ENCODE measurements at places on chromosomes 2 and 18.

DNA sequence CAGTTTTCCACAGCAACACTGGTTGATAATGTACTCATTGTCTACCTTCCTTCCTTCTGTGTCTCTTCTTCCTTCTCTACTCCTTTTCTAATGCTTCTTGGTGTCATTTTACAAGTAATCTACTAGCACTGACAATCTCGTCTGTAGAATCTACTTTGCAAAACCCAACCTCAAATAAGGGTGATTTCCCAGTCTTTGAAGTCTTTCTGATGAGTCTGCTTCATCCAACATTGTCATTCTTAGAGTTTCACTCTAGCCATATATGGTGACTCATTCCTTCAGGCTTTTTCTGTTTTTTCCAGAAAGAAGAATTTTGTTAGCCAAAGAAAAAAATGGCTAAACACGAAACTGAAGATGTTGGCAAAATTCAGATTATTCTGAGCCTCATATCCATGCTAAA lies 288.7 kb downstream of the MBD2 start:
- no peak for DNase-seq

DNA sequence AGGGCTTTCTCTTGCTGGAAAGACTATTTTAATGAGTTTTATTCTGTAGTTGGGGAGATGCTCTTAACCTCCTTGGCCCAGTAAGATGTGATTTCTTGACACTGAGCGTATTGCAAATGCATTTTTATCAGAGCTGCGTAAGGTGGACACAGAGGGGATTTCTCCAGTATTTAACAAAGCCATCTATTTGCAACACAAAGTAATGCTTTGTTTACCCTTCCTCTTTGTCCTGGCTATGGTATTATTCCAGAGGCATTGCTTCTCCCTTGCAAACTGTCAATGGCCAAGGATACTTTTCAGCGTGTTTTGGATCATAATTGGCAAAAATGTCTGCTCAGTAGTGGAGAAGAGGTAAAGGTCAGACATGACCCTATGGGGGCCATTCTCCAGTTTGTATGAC lies 90.8 kb upstream of the PIK3C3 start:
- no peak for DNase-seq

- DNase-seq = no peak
Measured at GRCh38 chr2:160034396-160034795, 28.0 kb downstream of the PLA2R1 start.

DNA sequence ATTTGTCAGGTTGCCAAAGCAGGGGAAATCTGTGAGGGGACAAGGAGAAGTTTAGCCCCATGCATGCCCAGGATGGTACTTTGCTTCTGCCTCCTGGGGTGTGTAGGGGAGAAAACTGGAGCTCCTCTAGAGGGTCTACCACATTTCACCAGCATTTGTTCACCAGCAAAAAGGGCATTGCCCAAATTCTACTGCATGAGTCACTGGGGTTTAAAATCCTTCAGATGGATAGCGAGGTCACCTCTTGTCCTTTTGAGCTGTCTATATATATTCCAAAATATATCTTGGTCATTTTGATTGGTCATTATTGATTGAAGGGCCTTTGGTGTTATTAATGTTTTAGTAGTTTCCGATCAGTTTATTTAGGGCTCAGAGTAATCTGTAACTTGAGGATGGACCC lies 18.7 kb downstream of the FHOD3 start:
- DNase-seq = no peak

DNA sequence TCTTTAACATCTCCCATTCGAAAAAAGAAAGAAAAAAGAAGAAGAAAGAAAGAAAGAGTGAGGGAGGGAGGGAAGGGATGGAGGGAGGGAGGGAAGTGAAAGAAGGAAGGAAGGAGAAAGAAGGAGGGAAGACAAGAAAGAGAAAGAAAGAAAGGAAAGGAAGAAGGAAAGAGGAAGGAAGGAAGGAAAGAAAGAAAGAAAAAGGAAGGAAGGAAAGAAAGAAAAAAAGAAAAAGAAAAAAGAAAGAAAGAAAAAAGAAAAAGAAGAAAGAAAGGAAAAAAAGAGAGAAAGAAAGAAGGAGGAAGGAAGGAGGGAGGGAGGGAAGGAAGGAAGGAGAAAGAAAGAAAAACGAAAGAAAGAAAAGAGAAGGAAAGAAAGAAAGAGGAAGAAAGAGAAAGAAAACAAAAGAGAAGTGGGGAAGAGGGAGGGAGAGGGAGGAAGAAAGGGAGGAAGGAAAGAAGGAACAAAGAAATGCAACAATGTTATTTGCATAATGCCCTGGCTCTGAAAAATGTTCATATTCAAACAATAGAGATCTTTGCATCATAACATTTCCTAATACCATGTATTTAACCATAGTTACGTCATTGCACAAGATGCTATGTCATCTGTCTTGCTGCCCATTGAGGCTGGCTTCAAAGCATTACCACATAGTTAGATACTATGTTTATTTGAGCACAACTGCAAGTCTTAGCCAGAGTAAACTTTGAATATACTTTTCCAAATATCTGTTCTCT lies 550.6 kb downstream of the DSC3 start:
- no peak for DNase-seq

GRCh38 chr2:12637754-12638153 lies 79.0 kb upstream of the TRIB2 start:
- no peak for DNase-seq

DNA sequence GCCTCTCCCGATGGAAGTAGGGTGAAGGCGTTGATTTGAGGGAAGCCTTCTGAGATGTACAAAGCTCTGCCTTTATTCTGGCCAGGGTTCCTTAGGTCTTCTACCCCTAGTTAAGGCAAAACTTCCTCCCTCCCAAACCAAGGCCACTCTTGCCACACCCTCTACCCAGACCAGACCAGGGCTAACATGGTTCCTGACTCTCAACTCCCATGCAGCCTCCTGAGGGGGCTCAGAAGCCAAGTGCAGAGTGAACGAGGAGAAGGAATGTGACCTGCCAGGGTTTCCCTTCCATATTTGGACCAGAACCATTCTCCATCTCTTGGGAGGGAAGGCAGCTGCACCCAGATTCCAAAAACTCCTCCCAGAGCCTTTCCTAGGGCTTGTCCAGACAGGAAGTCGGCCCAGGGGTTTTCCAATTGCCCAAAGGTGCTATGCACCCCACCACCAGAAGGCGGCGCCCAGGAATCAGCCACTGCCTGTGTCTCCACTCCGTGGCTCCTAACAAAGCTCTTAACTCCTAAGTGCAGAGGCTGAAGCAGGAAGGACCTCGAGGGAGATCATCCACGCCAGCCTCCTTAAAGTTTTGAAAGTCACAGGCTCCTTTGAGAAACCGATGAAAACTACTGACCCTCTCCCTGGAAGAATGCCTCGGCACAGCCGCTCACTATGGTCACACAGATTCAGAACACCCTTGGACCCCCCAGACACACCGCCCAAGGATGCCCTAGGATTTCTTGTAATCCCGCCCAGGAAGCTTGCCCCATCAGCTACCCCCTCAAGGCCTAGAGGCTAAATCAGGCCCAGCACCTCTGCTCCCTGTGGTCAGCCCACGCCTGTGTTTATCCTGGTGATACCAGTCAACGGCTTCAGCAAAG lies 157.8 kb downstream of the SMAD2 start:
- peak; percentile 87 for DNase-seq

- DNase-seq = no peak
Measured at GRCh38 chr2:232593982-232594381, 39.4 kb upstream of the EFHD1 start.

DNA sequence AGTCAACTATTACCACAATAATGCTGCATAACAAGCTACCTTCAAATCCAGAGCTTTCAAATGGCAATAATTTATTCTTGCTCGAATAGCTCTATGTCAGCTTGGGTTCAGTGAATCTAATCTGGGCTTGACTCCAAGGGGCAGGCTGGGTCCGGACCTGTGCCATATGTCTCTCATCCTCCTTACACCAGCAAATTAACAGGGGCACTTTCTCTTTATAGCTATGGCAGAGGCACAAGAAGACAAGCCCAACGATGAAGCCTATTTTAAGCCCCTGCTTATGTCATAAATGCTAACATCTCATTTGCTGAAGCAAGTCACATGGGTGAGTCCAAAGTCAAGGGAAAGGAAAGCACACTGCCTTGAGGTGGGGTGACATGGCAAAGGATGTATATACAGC lies 13.3 kb upstream of the ZNF521 start:
- DNase-seq = no peak

- DNase-seq = no peak
Measured at GRCh38 chr2:22497789-22498188, 887.2 kb upstream of the KLHL29 start.

DNA sequence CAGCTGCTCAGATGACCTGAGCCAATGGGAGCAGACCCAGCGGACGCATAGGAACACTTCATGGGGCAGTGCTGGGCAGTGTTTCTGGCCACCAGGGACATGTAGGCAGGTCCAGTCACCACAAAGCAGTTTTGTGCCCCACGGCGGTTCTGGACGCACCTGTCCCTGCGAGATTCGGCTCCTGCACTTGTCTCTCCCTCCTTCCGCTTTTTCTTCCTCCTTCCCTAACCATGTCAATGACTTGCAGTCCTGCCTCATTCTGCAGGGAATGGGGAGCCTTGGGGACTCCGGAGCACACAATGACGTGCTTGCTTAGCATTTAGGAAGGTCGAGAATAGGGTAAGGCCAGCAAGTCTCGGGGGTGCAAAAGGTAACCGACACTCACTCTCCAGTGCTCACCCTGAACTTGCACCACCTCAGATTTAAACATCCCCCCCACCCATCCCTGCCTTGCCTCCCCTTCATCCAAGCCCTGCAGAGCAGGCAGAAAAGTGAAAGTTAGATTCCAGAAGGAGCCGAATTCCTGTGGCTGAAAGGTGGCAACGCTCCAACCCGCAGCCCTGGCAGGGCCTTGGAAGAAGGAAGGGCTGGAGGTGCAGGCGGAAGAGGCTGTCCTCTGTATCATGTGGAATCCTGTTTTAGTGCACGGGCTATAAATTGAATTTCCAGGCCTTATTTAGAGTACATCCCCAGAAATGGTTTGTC lies 40.5 kb upstream of the ATG16L1 start:
- DNase-seq = no peak

- no peak for DNase-seq
Measured at GRCh38 chr2:88959480-88960204, 268.2 kb downstream of the RPIA start.

GRCh38 chr18:627231-627630 lies 30.2 kb upstream of the TYMS start:
- no peak for DNase-seq

- DNase-seq = no peak
Measured at GRCh38 chr2:15633043-15633970, 41.6 kb downstream of the DDX1 start.

Data from stimulated activated CD8-positive, alpha-beta memory T cell treated with anti-CD3 and anti-CD28 coated beads, Interleukin-4, amount 100 ng/mL, for 48 hours (primary cell).